Smooth muscle cell of the coronary artery (primary cell): ENCODE measurements at places on chromosomes 13 and 19. TPM values are rescaled to one million over a fixed set of nuclear protein-coding genes. Genes with fewer than 3 reads are reported as not detected.

Gene CEACAM7
- not detected in 2 replicates for total RNA-seq

Gene DMAC2
- 23.9 and 33.8 TPM in 2 replicates for total RNA-seq

Gene ZNF583
- 6.3 and 12.6 TPM in 2 replicates for total RNA-seq

Gene ACER1
- not detected in 2 replicates for total RNA-seq

Gene SLC8A2
- 0.23 TPM in 1 of 2 replicates, not detected in the other for total RNA-seq

Gene FBN3
- total RNA-seq: not detected in 2 replicates

Gene HCST
- 0.60 and 4.6 TPM in 2 replicates for total RNA-seq

Gene ZNF497
- total RNA-seq: 0.68 and 1.4 TPM in 2 replicates
